ENCODE measurements at places on chromosomes 5 and 9.

DNA sequence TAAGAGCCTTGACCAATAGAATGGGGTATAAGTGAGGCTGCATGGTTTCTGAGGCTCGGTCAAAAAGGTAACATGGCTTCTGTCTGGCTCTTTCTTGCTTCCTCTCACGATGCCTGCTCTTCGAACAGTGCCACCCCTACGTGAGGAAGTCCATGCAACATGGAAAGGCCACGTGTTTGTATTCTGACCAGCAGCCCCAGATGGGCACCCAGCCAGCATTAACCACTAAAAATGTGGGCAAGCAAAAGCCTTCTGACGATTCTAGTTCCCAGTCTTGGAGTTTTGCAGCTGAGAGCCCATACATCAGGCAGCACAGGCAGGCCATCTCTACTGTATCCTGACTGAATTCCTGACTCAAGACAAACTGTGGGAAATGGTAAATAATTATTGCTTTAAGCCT lies 24.2 kb upstream of the NREP start:
- H3K27ac ChIP-seq: no peak overlapping the region
- H3K4me3 ChIP-seq: no peak overlapping the region
- DNase-seq: no peak
- no peaks in the 10 kb centered on the region for H3K27me3 ChIP-seq
- H3K4me1 ChIP-seq: peaks cover 25% of the 10 kb centered on the region
- H3K36me3 ChIP-seq: no peaks in the 10 kb centered on the region

DNA sequence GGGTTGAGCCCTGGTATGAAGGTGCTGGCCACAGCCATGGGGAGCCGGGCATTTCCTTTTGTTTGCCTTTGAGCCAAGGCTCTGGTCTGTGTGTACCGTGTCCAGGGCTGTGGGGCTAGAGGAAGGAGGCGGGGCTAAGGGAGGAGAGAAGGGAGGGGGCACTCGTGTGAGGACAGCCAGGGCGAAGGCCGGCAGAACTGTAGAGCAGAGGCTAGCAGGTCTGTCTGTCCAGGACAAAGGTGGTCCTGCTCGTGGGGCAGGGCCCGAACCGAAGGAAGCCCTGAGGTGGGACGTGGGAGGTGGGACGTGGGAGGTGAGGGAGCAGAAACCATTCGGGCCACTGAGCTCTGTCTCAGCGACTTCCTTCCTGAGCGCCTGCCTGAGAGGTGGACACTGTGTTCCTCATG lies 41.3 kb upstream of the TESK1 start:
- H3K4me3 ChIP-seq: no peak overlapping the region
- H3K27me3 ChIP-seq: no peaks in the 10 kb centered on the region
- DNase-seq: no peak
- peaks cover 7% of the 10 kb centered on the region for H3K36me3 ChIP-seq

- no peaks in the 10 kb centered on the region for H3K27me3 ChIP-seq
- no peaks in the 10 kb centered on the region for H3K36me3 ChIP-seq
- H3K27ac ChIP-seq: no peak overlapping the region
- H3K4me3 ChIP-seq: no peak overlapping the region
- H3K4me1 ChIP-seq: no peaks in the 10 kb centered on the region
Observed at GRCh38 chr9:5957166-5957565, 58.3 kb downstream of the RANBP6 start.

- H3K4me1 ChIP-seq: no peaks in the 10 kb centered on the region
- no peaks in the 10 kb centered on the region for H3K27me3 ChIP-seq
- no peak overlapping the region for H3K4me3 ChIP-seq
Observed at GRCh38 chr9:95513711-95514110, 3.1 kb downstream of the PTCH1 start.

- H3K4me3 ChIP-seq: no peak overlapping the region
- no peaks in the 10 kb centered on the region for H3K36me3 ChIP-seq
- no peak for DNase-seq
- H3K4me1 ChIP-seq: no peaks in the 10 kb centered on the region
- no peaks in the 10 kb centered on the region for H3K27me3 ChIP-seq
Observed at GRCh38 chr5:12615141-12615820, 711.0 kb upstream of the CTNND2 start.

DNA sequence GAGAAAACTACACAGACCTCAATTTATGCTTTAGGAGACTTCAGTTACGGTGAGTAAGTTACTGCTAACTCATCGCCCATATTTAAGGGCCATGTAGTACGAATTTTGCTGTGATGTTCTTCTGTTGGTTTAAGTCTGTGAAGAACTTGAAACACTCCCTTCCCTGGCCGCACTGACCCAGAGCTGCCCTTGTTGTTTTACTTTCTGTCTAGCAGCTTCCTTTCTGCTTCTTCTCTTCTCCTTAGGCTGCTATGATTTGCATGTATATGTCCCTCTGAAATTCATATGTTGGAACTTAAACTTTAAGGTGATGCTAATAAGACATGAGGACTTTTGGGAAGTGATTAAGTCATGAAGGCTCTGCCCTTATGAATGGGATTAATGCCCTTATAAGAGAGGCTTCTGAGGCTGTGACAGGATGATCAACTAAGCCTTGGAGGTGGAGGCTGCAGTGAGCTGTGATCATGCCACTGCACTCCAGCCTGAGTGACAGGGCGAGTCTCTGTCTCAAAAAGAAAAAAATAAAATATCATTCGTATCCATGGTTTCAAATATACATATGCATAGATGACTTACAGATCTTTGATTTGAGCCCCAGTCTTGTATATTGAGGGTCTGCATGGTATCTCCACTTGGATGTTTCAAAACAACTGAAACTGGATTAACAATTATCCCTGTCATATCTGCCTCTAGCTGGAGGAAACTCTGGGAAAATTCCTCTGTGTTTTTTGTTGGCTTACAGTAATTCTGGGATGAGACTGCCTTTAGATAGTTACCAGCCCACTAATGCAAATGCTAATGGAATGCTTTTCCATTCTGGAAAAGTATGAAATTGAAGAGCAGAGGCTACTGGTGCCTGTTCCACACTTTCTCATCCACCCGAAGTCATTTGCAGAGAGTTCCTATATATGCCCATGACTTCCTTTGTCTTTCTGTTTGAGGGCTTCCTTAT lies 263.4 kb upstream of the ACTBL2 start:
- no peak overlapping the region for H3K27ac ChIP-seq
- no peak for DNase-seq

GRCh38 chr5:138601444-138601843 lies 26.2 kb upstream of the HSPA9 start:
- no peak overlapping the region for H3K27ac ChIP-seq
- no peaks in the 10 kb centered on the region for H3K27me3 ChIP-seq
- no peaks in the 10 kb centered on the region for H3K4me1 ChIP-seq
- DNase-seq: no peak

GRCh38 chr5:135141303-135142268 lies 107.6 kb upstream of the PITX1 start:
- no peaks in the 10 kb centered on the region for H3K36me3 ChIP-seq
- no peaks in the 10 kb centered on the region for H3K27me3 ChIP-seq
- no peak overlapping the region for H3K4me3 ChIP-seq
- peak overlapping the region; percentile 92 for H3K27ac ChIP-seq

- DNase-seq: no peak
- no peak overlapping the region for H3K27ac ChIP-seq
- H3K36me3 ChIP-seq: no peaks in the 10 kb centered on the region
- no peak overlapping the region for H3K4me3 ChIP-seq
Observed at GRCh38 chr5:39555788-39556187, 131.0 kb upstream of the DAB2 start.

- H3K27ac ChIP-seq: no peak overlapping the region
- H3K27me3 ChIP-seq: no peaks in the 10 kb centered on the region
- DNase-seq: no peak
- H3K4me1 ChIP-seq: peaks cover 20% of the 10 kb centered on the region
Observed at GRCh38 chr5:91053741-91054025, 329.4 kb downstream of the ARRDC3 start.

GRCh38 chr5:8577792-8578191 lies 708.8 kb downstream of the MTRR start:
- H3K4me1 ChIP-seq: no peaks in the 10 kb centered on the region
- H3K27me3 ChIP-seq: peaks cover 9% of the 10 kb centered on the region
- H3K27ac ChIP-seq: no peak overlapping the region
- no peak for DNase-seq
- H3K36me3 ChIP-seq: no peaks in the 10 kb centered on the region

DNA sequence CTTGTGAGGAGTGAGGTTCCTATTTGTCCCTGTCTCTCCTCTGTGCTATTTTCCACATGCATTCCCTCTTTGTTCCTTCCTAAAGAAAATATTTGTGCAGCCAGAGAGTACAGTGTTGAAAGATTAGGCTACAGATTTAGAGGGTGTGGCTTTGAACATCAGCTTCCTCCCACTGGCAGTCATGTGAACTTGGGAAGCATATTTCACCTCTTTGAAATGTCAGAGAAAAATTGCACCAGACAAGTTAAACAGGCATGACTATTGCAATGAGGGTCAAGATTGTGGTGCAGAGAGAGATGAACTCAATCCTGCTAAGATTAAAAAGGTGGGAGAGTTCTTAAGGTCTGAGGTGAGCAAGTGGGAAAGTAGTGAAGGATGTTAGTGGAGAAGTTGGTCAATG lies 641.0 kb downstream of the DNAH5 start:
- no peak overlapping the region for H3K27ac ChIP-seq
- H3K4me3 ChIP-seq: no peak overlapping the region
- H3K27me3 ChIP-seq: no peaks in the 10 kb centered on the region
- H3K4me1 ChIP-seq: no peaks in the 10 kb centered on the region
- no peaks in the 10 kb centered on the region for H3K36me3 ChIP-seq

- peak overlapping the region; percentile 60 for H3K27ac ChIP-seq
- peak overlapping the region; percentile 77 for H3K4me3 ChIP-seq
- DNase-seq: no peak
- peaks cover 30% of the 10 kb centered on the region for H3K4me1 ChIP-seq
- no peaks in the 10 kb centered on the region for H3K36me3 ChIP-seq
Observed at GRCh38 chr9:20620650-20621470, 1.4 kb downstream of the MLLT3 start.

- H3K27me3 ChIP-seq: no peaks in the 10 kb centered on the region
- H3K36me3 ChIP-seq: no peaks in the 10 kb centered on the region
- no peak overlapping the region for H3K4me3 ChIP-seq
- H3K4me1 ChIP-seq: peaks cover 38% of the 10 kb centered on the region
- DNase-seq: no peak
- peak overlapping the region; percentile 92 for H3K27ac ChIP-seq
Observed at GRCh38 chr5:142475102-142475513, 150.3 kb upstream of the SPRY4 start.

GRCh38 chr5:107213025-107213424 lies 457.7 kb downstream of the EFNA5 start:
- no peaks in the 10 kb centered on the region for H3K36me3 ChIP-seq
- no peak overlapping the region for H3K4me3 ChIP-seq
- H3K4me1 ChIP-seq: peaks cover 8% of the 10 kb centered on the region
- no peaks in the 10 kb centered on the region for H3K27me3 ChIP-seq
- DNase-seq: no peak

GRCh38 chr5:1743769-1744085 lies 55.9 kb downstream of the MRPL36 start:
- no peak for DNase-seq
- no peaks in the 10 kb centered on the region for H3K36me3 ChIP-seq
- no peaks in the 10 kb centered on the region for H3K4me1 ChIP-seq

- H3K36me3 ChIP-seq: no peaks in the 10 kb centered on the region
- no peak overlapping the region for H3K4me3 ChIP-seq
- peak; percentile 78 for DNase-seq
- H3K4me1 ChIP-seq: peaks cover 7% of the 10 kb centered on the region
- no peaks in the 10 kb centered on the region for H3K27me3 ChIP-seq
- H3K27ac ChIP-seq: peak overlapping the region; percentile 73
Observed at GRCh38 chr9:73684601-73685000, 532.9 kb downstream of the ANXA1 start.

- H3K36me3 ChIP-seq: peaks cover 90% of the 10 kb centered on the region
- no peak for DNase-seq
- H3K27ac ChIP-seq: no peak overlapping the region
- H3K27me3 ChIP-seq: no peaks in the 10 kb centered on the region
- H3K4me3 ChIP-seq: no peak overlapping the region
- no peaks in the 10 kb centered on the region for H3K4me1 ChIP-seq
Observed at GRCh38 chr9:136507992-136508375, 25.1 kb upstream of the SEC16A start.

DNA sequence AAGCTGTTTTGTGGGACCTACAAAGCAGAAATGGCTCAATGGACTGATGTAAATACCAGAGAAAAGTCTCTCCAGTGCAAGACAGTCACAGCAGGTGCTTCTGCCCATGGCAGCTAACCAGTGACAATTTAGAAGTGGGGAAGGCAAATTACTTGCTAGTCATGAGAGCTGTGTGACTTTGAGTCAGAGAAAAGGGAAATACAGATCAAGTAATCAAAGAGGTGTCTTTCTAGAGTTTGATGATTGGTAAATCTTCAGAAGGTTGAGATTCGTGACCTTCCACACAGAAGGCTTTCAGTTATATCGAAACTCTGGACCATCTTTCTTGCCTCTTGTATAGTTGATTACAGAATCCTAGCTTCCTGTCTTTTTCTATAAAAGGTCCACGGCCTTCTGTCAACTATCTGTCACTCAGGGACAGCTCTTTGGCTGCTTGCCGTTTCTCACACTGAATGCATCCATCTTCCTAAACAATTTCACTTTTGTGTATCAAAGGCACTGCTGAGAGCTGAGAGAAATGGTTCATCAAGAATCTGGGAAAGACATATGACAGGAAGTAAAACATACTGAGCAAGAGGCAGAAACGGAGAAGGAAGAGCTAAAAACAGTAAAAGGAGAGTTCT lies 993.9 kb upstream of the ACO1 start:
- H3K27ac ChIP-seq: no peak overlapping the region
- no peaks in the 10 kb centered on the region for H3K27me3 ChIP-seq
- no peak for DNase-seq
- no peaks in the 10 kb centered on the region for H3K4me1 ChIP-seq
- H3K36me3 ChIP-seq: no peaks in the 10 kb centered on the region

DNA sequence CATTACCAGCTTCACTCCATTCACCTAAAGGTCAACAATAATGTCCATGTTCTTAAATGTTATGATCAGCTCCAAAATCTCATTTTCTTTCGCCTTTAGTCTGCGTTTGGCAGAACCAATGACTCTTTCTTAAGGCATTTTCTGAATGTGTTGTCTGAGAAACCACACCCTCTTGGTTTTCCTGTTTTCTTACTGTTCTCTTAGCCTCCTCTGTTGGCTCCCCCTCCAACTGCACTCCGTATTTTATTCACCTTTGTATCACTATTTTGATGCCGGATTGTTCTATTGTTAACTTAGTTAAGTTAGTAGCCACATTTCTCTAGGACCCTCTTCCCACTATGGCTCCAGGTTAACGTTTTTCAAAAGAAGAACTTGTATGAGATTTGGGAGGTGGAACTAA lies 185.6 kb downstream of the DMAC1 start:
- H3K27me3 ChIP-seq: no peaks in the 10 kb centered on the region
- H3K4me1 ChIP-seq: no peaks in the 10 kb centered on the region

All from RWPE2 (cell line).